Right atrium auricular region (tissue), 2 donors: ENCODE measurements at places on chromosomes 12 and 14. TPM values are rescaled to one million over a fixed set of nuclear protein-coding genes. Genes with fewer than 3 reads are reported as not detected.

Gene HHIPL1
- total RNA-seq: 2.4 TPM

Gene KLHL28
- 6.4 TPM for total RNA-seq

Gene GALNT16
- total RNA-seq: 56.8 TPM

Gene IAPP
- total RNA-seq: not detected

Gene CCDC85C
- 17.1 TPM for total RNA-seq

Gene GPR68
- 0.55 TPM for total RNA-seq

Gene NR1H4
- total RNA-seq: not detected

Gene SSPN
- 61.1 TPM for total RNA-seq

Gene ABCC9
- 52.8 TPM for total RNA-seq

Gene SERPINA9
- not detected for total RNA-seq

Gene VWF
- total RNA-seq: 189 TPM

Gene RASSF8
- 67.4 TPM for total RNA-seq

Gene NOVA1
- total RNA-seq: 0.93 TPM

Gene ZFHX2
- total RNA-seq: 0.85 TPM

Gene SERPINA10
- not detected for total RNA-seq

Gene AKAP6
- 112 TPM for total RNA-seq

Gene DPF3
- total RNA-seq: 26.6 TPM

Gene PSEN1
- total RNA-seq: 22.3 TPM

Gene ATF7IP
- total RNA-seq: 33.1 TPM

Gene SLC7A7
- total RNA-seq: 28.5 TPM

Gene PKP2
- 195 TPM for total RNA-seq

Gene NEUROD4
- total RNA-seq: not detected

Gene RD3L
- 7.6 TPM for total RNA-seq
